AG10803 (cell line): ENCODE measurements at places on chromosomes 11 and 22.

- no peak for DNase-seq
These were observed 313.5 kb downstream of the BLID start for GRCh38 chr11:121802542-121802941.

- no peak for DNase-seq
These were observed 27.9 kb upstream of the LRRC32 start for GRCh38 chr11:76698321-76699043.

DNA sequence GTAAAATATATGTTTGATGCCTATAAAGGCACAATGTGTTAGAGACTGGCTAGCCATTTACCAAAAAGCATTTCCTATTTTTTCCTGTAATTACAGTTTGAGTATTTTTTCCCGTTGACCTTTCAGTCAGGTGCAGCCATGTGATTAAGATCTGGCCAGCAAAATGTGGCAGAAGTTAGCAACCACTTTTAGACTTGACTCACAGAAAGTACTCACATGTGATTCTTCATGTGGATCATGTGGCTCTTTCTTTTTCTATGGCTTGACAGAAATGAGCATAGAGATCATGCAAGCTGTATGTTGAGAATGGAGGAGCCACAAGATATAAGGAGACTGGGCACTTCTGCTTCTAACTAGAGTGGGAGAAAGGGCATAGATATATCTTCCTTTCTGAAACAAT, 27.3 kb upstream of the RAB38 start:
- no peak for DNase-seq

GRCh38 chr11:102664001-102664752, 39.0 kb upstream of the MMP20 start:
- DNase-seq: no peak

- DNase-seq: no peak
These were observed 28.0 kb downstream of the MOB2 start for GRCh38 chr11:1458340-1459218.

DNA sequence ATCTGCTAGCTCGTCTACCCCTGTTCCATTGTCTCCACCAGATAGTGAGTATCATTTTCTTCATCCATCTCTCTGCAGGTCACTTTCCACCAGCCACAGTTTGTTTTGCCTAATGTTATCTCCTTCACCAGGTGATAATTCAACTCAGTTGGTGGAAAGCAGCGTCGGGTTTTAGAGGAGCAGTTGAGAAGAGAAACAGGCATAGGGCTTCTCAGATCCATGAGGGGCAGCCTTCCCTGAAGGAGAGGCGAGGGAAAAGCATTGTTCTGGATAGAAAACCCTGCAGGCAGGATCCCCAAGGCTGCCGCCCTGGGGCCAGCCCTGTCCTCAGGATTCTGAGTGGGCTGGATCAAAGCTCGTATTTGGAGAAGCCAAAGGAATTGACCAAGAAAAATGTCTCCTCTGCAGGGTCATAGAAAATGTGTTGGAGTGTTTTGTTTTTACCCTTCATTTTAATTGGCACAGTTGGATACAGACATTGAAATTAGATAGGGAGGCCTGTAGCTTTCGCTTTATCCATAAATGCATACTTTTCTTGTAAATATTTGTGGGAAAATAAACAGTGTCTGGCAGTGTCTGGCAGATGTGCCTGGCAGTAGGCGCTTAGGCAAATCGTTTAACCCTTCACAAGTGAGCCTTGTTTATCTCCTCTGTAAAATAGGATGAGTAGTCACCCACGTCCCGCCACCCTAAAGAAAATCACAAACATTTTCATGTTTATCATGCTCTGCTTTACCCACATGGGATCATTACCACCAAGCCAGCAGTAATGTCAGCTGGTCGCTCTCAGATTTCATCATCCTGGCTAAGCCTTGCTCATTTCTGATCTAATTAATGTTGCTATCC, 73.4 kb upstream of the TTC12 start:
- DNase-seq: peak; percentile 50

GRCh38 chr22:31615940-31616314, 46.1 kb downstream of the PISD start:
- no peak for DNase-seq

DNA sequence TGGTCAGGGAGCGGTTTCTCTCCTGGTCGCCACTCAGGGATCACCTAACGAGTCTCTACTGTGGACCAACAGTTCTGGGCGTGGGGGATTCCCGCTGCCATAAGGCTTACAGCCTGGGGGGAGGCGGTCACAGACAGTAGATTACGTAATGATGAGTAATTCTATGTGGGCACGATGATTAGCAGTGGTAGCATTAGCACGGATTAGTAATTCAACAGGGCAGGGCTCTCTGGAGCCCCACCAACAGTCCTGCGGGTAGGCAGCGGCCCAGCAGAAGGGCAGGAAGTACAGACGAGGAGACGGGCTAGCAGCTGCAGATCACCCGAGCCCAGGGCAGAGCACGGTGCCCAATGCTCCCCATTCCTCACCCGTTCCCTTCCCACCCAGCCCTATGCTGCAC, 3.6 kb downstream of the SHISAL1 start:
- peak; percentile 97 for DNase-seq

GRCh38 chr11:78651923-78652842, 77.5 kb upstream of the NARS2 start:
- no peak for DNase-seq

DNA sequence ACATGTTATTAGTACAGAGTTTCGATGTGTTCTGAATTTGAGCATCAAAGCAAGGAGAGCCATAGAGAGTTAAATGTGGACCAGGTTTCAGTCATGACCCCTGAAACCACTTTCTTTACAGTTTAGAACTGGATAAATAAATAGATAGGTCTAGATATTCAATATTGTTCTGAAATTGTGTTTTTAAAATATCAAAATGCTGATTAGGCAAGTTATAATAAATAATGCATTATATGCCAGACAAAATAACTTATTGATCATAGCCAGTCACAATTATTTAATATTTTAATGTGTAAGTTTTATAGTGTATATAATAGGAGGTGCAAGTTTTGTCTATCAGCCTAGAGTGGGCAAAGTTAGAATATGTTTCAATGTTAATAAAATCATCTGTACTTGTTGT, 569.5 kb downstream of the METTL15 start:
- DNase-seq: no peak

- DNase-seq: peak; percentile 50
These were observed 39.7 kb downstream of the USP35 start for GRCh38 chr11:78228467-78228866.

- no peak for DNase-seq
These were observed 22.5 kb downstream of the PARVB start for GRCh38 chr22:44046485-44047141.

DNA sequence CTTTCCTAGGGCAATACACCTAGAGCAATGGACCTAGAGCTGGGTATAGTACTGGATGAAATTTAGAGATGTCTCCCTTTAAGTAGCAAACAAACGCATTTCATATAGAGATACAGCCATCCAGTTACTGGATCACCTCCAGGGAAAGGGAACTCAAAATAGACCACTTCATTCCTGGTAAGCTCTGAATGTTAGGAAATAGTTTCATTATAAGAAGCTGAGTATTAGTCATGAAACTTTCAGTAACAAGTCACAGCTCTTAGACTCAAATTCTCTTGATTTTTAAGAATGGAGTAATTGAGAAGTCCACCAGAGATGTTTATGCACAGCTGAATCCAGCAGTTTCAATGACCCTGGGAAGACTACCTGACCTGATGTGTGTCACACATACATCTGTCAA, 221.9 kb downstream of the FAM76B start:
- DNase-seq: peak; percentile 81

- peak; percentile 51 for DNase-seq
These were observed 105.3 kb upstream of the HSD17B12 start for GRCh38 chr11:43574949-43575912.

DNA sequence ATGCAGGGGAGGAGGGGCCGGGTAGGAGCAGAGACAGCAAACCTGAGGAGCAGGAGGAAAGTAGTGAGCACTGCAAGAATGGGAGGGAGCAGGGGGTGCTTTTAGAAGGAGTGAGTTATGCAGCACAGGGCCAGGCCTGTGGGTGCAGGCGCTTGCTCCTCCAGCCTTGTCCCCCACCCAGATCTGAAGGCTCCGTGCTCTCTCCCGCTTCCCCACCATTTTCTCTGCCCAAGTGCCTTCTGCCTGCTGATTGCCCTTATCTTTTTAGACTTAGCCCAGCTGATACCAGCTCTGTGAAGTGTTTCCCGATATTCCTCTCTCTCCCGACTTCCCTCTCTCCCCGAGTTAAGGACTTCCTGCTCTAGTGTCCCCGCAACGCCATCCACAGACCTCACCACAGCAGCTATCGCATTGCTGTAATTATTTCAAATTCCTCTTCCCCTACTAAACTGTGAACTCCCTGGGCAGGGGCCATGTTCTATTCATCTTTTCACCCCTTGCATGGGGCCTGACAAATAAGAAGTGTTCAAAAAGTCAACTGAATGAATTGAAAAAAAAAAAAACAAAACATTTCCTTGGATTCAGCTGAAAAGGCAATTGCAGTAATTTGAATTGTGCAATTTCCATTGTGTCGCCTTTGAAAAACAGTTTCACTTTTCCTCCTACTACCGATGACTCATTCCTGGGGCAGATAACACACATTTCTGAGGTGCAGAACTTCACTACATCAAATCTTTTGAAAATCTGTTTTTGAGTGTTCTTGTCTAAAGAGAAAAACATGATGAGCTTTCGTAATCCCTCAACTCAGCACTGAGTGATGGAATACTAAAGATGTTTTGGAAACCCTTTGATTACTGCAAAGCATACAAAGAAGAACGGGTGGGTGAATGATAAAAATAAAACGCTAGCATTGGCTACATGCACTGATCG, 69.7 kb upstream of the BMAL1 start:
- peak; percentile 85 for DNase-seq

- DNase-seq: peak; percentile 86
These were observed 10.7 kb downstream of the LSP1 start for GRCh38 chr11:1863352-1864216.

DNA sequence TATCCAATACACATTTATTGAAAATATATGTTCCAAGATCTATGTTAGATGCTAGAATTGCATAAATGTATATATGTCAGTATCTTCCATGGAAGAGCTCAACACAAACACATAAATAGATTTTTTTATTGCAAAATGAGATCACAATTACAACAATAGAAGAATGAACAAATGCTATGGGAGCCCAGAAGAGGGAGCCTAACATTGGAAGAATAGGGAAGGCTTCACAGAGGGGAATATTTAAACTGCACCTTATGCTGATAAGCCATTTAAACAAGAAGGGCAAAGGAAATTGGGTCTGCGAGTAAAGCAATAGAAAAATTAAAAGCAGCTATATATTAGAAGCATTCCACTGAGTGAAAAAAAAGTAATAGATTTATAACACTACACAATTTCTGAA, 96.1 kb upstream of the LRRC55 start:
- no peak for DNase-seq

DNA sequence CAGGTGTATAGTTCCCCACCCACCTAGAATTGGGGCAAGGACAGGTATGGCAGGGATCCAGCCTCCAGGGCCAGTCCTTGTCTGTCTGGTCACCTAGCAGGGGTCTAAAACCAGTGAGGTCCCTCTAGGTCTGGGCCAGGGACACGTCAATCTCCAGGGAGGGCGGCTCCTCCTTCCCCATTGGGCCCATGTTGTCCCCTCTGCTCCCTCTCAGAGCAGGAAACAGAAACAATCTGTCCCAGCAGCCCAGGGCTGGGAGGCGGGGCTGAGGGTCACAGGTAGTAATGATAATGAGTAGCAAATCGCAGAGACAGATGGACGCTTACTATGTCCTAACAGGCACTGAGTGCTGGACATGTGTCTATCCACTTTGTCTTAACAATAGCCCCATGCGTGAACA, 22.8 kb upstream of the SYT7 start:
- no peak for DNase-seq

GRCh38 chr11:15097411-15097810, 17.3 kb upstream of the INSC start:
- no peak for DNase-seq

DNA sequence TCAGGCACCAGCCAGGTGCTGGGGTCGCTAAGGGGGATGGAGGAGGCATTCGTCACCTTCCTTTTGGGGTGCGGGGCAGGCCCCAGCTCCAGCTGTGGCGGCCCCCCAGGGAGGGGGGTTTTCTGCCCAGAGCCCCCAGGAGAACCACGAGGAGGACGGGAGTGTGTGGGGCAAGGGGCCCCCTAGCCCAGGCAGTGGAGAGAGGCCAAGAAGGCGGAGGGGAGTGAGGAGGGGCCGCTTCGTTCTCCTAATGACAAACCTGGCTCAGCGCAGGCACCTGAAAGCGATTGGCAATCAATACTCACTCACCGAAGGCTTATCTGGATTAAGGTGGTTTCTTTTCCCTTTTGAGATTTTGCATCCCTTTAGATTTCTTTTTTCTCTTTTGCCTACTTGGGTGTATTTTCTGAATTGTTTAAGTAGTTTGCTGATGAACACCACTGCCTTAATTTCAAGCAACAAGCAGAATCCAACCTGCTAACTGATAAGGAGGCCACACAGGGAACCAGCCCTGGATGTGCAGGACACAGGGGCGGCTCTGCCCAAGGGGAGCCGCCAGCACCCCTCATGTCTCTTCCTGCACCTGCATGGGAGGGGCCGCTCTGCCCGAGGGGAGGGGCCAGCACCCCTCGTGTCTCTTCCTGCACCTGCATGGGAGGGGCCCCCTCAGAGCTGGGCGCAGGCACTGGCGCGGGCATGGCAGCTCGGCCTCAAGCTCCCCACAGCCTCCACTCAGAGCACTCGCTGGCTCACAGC, 122.3 kb downstream of the BRD1 start:
- DNase-seq: no peak

DNA sequence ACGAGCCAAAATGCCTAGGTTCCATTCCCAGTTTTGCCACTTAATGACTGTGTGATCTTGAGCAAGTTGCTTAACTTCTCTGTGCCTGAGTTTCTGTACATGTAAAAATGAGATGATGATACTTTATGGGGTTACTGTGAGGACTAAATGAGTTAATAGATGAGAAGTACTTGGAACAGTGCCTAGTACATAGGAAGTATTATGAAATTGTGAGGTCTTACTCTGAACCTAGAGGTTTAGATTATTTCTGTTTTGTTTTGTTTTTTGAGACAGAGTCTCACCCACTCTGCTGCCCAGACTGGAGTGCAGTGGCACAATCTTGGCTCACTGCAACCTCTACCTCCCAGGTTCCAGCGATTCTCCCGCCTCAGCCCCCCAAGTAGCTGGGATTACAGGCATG, 227.0 kb upstream of the POU2AF2 start:
- DNase-seq: no peak

GRCh38 chr22:45781459-45781858, 109.8 kb downstream of the ATXN10 start:
- peak; percentile 54 for DNase-seq

- no peak for DNase-seq
These were observed 6.3 kb downstream of the OSBPL5 start for GRCh38 chr11:3158821-3159220.

DNA sequence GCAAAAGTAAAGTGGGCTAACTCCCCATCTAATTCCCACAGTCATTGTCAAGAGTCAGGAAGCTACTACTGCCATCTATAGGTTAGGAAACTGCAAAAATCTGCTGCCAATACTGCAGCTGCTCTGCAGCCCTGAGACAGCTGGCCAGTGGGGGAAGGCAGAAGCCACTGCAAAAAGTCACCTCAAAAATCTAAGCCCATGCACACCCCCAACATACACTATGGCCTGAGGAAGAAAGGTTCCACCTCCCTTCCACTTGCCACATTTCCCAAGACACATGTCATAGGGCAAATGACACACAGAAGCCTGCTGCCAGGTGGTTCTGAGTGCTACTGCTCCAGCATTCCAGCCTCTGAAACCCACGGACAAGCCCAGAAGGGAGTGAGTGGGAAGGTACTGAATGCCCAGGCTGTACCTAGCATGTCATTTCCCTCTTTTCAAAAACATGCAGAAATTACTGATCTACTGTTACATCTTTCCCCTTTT, 36.9 kb downstream of the DGCR2 start:
- DNase-seq: peak; percentile 50

- DNase-seq: no peak
These were observed 30.8 kb downstream of the RSPH14 start for GRCh38 chr22:23110922-23111527.

GRCh38 chr11:20099527-20099926, 60.7 kb downstream of the DBX1 start:
- DNase-seq: no peak
